ENCODE measurements at places on chromosomes 7 and 10. TPM values are rescaled to one million over a fixed set of nuclear protein-coding genes. Genes with fewer than 3 reads are reported as not detected.
A peak's percentile ranks its signal among the peaks of the same experiment; 100 is the strongest.

- peak; percentile 51 for DNase-seq
Measured at GRCh38 chr7:16564909-16565426, 38.3 kb downstream of the LRRC72 start.

- no peak for DNase-seq
Measured at GRCh38 chr10:128054163-128054970, 71.9 kb downstream of the MKI67 start.

- no peak for DNase-seq
Measured at GRCh38 chr7:157862731-157863130, 525.9 kb downstream of the DNAJB6 start.

GRCh38 chr7:13846386-13846785 is 143.1 kb downstream of the ETV1 start:
- no peak for DNase-seq

DNA sequence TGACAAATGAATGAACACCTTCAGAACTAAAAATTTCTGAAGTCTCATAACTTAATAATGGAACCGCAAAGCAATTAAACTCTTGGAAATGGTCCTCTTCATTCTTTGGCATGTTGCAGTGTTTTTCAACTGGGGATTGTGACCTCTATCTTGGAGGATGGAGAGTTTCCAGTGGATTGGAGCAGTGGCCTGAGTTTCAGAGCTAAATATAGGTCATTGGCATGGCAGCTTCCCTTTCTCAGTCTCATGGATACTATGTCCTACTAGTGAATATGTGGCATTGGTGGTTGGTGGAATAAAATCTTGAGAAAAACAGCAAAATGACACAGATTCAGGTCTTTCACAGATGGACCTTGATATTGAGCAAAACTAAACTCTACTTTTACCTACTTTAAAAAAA is 24.1 kb upstream of the EPC1 start:
- DNase-seq: no peak

DNA sequence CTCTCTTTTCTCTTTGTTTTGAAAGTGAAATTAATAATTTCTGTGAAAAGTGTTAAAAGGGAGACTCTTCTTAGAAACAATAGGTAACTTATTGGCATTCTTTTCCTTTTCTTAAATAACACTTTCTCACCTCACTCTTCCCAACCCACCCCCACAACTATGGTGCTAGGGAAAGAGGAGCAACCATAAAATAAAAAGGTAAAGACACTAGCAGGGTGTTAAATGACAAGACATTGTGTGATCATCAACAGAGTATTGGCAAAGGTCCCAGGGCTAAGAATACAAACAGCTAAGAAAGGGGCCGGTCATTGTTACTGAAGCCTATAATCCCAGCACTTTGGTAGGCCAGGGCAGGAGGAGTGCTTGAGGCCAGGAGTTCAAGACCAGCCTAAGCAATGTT is 183.7 kb downstream of the NEBL start:
- DNase-seq: no peak

- DNase-seq: peak; percentile 35
Measured at GRCh38 chr7:24328050-24328449, 44.1 kb downstream of the NPY start.

DNA sequence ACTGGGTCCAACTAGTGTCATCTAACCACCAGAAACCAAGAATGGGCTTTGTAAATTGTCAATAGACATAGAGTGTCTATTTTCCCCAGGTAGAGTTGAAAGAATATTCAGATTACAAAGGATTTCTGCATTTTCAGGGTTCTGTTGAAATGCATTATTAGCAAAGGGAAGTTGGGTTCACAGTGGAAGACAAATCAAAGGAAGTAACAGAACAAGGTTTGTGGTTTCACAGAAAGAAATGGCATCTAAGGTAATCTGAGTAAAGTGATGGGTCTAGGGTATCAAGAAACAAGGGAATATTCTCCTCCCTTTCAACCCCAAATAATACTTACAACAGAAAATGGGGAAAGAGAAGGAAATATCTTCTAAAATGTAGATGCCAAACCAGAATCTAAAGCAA is 25.8 kb downstream of the CEP41 start:
- DNase-seq: no peak

DNA sequence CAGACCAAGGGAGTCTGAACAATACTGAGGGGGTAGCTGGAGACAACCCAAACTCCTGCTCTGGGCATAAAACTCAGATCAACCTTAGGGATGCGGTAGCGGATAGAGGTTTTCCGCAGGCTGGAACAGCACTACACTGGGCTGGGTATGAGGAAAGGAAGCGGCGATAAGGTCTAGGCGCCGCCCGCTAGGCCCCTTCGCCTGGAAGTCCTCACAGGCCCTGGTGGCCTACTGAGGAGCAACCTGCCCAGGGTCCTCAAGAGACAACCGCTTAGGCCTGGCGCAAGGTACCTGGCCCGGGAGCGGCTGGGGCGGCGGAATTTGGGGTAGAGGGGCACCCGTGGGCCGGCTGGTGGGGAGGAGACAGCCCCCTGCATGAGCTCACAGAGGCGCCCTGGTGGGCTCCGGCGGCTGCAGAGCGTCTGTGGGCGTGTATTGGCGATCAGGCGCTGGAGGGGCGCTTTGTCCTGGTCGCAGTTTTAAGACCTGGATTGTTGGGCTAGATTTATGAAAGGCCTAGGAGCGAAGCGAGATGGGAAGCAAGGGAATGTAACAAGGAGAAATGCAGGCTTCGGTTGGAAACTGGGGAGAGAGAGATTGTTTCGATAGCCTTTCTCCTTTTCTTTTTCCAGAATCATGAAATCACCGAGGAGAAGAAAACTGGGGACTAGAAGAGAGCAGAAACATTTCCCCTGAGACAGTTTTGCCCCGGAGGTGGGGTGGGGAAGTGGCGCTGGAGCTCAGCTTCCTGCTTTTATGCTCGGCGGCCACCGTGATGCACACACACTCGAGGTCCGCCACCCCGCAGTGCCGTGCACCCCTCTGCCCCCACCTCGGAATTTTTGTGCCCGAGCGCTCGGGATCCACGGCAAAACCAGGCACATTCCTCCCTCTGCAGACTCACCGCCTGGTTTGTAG is 2.4 kb upstream of the NKX2-3 start:
- no peak for DNase-seq

GRCh38 chr10:26090026-26090425 is 126.5 kb upstream of the GAD2 start:
- DNase-seq: no peak

GRCh38 chr7:25151773-25152172 is 26.7 kb upstream of the CYCS start:
- DNase-seq: no peak

- peak; percentile 86 for DNase-seq
Measured at GRCh38 chr7:116438267-116438666, 61.3 kb upstream of the CAV2 start.

GRCh38 chr7:52352013-52352981 is 683.1 kb upstream of the POM121L12 start:
- no peak for DNase-seq

GRCh38 chr10:114925587-114926586 is 12.1 kb upstream of the TRUB1 start:
- DNase-seq: peak; percentile 80

GRCh38 chr7:54689394-54690049 is 69.5 kb downstream of the SEC61G start:
- DNase-seq: no peak

GRCh38 chr10:30576641-30577040 is 52.9 kb downstream of the LYZL2 start:
- no peak for DNase-seq

DNA sequence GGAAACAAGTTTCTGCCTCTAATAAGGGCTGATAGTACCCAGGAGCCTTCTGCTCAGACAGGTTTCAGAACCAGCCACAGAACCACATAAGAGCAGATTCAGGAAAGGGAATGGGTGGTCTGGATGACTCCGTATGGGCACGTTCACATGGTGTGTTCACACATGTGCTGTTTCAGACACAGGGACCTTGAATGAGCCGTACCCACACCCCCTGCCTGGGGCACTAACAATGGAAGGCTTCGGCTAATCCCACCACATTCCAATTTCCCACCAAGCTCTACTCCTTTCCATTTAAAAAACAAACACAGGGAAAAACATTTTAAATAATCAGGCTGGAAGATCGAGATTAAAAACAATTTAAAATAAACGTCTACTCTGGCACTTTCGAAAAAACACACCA is 217.3 kb downstream of the GRID1 start:
- no peak for DNase-seq

- no peak for DNase-seq
Measured at GRCh38 chr10:132676193-132676891, 109.6 kb downstream of the NKX6-2 start.

DNA sequence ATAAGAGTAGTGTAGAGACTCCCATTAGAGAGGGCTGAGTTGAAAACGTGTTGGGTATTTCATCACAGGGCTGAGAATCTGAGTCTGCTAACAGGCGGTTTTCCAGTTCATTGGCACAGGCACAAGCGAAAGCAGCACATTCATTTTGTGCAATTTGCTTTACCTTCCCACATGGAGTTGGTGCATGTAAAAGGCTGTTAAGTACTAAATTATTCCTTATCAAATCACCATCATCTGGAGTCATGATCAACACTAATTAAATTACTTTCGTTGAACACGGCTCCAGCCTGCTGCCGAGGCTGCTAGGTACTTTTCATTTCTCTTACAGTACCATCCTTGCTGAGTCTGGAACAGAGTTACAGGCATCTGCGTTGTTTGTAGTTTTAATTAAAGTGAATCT is 43.8 kb downstream of the ETV1 start:
- DNase-seq: peak; percentile 65

- DNase-seq: no peak
Measured at GRCh38 chr7:159032753-159033472, 111.8 kb downstream of the VIPR2 start.

GRCh38 chr7:14309432-14309831 is 320.0 kb upstream of the ETV1 start:
- DNase-seq: no peak

GRCh38 chr7:34133983-34134782 is 228.8 kb downstream of the BMPER start:
- DNase-seq: peak; percentile 76

SLC18A3 gene
- not detected for total RNA-seq

ASAH2 gene
- 0.80 TPM for total RNA-seq

CAV1 gene
- total RNA-seq: 1,463 TPM

SVIL gene
- 3.7 TPM for total RNA-seq

PTCD1 gene
- 19.2 TPM for total RNA-seq

CYP3A7 gene
- not detected for total RNA-seq

KCNH2 gene
- total RNA-seq: not detected

EGR2 gene
- 0.13 TPM for total RNA-seq

TAX1BP1 gene
- total RNA-seq: 108 TPM

ZNF804B gene
- not detected for total RNA-seq

SFTPA2 gene
- total RNA-seq: not detected

SPDYE9 gene
- total RNA-seq: not detected

All from LHCN-M2 (cell line).